ENCODE measurements at places on chromosomes 5 and 9.

- DNase-seq: no peak
Observed at GRCh38 chr5:80105698-80106439, 70.7 kb downstream of the THBS4 start.

DNA sequence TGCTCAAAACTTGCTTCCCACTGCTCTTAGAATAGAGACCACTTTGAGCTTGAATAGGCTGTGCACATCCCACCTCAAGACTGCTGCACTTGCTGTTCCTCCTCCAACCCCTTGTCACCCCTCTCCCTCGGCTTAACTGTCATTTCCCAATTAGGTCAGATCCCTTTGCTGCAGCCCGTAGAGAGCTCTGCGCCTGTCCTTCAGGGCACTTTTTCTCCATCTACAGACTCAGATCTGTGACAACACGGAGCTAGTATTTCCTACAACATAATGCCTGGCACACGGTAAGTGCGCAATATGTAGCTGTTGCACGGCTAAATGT, 485 bp upstream of the HABP4 start:
- DNase-seq: no peak

DNA sequence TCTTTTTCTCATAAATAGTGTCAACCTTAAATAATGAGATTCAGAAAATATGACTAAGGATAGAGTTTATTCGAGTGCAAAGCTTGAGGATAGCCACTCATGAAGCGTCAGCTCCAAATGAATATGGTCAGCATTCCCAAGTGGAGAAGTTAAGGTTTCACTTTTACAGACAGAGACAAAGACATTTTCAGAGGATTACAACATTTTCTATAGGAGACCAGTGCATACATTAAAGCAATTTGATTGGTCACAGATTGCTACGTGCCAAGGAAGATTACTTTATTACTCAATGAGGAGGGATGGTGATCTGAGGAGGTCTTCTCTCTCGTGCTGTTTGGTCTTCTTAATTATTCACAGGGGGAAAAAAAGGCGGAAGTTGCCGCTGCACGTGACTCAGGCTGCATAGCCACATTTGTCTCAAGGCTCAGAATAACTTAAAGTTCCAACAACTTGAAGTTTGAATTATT, 60.1 kb upstream of the SPATA31C2 start:
- DNase-seq: no peak

DNA sequence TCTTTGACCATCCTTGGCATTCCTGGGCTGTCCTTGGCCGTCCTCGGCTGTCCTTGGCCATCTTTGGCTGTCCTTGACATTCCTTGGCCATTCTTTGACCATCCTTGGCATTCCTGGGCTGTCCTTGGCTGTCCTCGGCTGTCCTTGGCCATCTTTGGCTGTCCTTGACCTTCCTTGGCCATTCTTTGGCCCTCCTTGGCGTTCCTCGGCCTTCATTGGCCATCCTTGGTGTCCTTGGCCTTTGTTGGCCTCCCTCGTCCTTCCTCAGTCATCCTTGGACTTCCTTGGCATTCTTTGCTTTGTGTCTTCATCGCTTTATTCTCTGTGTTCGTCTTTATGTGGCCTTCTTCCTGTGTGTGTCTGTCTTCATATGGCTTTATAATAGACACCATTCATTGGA, 20.7 kb downstream of the NDUFS6 start:
- no peak for DNase-seq

- DNase-seq: no peak
Observed at GRCh38 chr5:145544401-145544800, 290.7 kb downstream of the PRELID2 start.

- no peak for DNase-seq
Observed at GRCh38 chr5:154829181-154829588, 21.2 kb downstream of the FAXDC2 start.

DNA sequence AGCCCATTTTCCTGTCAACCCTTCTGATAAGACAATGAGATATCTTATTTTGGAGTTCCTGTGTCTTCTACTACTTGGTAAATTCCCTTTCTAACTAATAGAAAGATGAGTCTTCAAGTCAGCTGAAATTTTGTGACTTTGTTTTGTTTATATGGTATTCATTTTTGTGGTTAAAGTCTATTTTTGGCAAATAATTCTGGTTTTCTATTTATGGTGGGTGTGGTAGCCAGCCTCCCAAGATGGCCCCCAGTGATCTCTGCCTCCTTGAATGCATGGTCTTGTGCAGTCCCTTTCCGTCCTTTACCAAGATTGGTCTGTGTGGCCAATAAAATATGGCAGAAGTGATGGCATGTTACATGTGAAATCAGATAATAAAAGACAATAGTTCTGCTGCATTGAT, 91.5 kb downstream of the NR3C1 start:
- no peak for DNase-seq

DNA sequence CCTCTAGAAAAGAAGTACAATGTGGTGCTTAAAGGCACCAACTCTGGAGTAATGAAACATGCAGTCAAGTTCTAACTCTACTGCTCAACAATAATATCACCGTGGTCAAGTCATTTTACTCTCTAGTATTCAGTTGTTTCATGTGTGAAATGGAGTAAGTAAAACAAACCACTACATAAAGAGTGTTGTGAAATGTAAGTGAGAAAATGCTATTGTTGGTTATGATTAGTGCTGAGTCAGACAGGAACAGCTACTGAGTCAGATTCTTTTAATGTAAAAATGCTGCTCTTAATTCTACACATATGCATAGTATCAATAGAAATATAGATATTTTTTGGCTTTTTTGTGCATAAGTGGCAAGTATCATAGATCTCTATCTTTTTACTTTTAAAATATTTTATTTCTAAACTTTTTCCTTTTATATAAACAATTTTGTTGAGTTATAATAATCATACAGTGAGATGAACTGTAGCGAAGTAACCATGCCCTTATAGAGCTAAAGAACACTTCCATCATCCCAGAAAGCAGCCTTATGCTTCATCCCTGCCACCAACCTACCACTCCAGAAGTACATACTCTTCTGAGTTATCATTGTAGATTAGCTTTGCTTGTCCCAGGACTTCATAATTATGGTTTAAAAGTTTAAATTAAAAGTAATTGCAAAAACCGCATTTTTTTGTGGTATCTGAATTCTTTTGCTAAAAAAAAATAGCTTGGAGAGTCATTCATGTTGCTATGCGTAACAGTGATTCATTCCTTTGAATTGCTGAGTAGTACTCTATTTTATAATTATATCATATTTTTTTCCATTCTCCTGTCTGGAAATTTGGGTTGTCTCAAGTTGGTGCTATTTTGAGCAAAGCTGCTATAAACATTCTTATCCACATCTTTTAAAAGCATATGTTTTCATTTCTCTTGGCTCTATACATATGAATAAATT, 548.2 kb upstream of the CLINT1 start:
- DNase-seq: no peak

DNA sequence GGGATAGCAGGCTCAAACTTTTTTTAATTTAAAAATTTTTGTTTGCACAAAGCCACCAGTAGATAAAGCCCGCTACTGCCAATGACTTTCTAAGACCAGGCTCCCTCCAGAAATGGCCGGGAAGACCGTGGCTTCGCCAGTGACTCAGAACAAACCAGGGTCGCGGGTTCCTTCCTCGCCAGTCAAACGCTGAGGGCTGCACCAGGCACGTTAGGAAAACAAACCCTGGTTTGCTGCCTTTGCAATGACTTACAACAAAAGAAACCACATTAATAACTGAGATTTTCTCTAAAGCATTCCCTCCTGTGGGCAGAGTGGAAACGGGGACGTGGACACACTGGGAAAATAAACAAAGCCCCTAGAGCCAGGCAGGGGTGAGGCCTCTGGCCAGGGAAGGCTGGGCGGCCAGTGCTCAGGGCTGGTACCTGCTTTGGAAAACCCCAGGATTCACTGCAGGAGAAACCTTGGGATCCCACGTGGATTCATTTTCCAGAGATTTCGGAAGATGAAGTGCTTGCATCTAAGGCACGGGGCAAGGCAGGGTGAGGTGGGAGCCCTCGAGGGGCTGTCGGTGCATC, 3.8 kb downstream of the PRRX2 start:
- DNase-seq: no peak

DNA sequence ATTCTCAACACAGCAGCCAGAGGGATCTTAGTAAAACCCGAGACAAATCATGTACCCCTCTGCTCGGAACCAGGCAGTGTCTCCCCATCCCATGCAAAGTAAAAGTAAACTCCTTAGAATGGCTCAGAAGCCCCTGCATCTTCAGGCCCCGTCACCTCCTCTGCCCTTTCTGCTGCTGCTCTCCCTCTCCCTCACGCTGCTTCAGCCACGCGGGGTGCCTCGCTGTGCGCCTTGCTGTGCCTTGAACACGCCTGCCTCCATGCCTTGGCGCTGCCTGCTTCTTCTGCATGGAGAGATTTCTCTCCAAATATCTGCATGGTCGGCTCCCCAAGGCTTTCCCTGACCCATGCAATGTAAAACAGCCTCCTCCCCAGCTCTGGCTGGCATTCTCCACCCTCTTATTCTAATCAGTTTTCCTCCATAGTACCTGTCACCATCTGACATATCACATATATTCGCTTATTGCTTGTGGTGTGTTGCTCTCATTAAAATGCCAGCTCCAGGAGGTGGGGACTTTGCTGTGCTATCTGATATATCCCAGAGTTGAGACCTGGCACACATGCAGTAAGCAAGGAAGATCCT, 8.0 kb downstream of the GPRIN1 start:
- no peak for DNase-seq

- DNase-seq: peak; percentile 10
Observed at GRCh38 chr5:42951293-42951840, 88.8 kb downstream of the ANXA2R start.

GRCh38 chr9:12955510-12956163, 180.8 kb downstream of the LURAP1L start:
- no peak for DNase-seq

- no peak for DNase-seq
Observed at GRCh38 chr9:27784847-27785713, 211.8 kb upstream of the C9orf72 start.

- DNase-seq: no peak
Observed at GRCh38 chr5:122333564-122333963, 21.5 kb downstream of the SNCAIP start.

DNA sequence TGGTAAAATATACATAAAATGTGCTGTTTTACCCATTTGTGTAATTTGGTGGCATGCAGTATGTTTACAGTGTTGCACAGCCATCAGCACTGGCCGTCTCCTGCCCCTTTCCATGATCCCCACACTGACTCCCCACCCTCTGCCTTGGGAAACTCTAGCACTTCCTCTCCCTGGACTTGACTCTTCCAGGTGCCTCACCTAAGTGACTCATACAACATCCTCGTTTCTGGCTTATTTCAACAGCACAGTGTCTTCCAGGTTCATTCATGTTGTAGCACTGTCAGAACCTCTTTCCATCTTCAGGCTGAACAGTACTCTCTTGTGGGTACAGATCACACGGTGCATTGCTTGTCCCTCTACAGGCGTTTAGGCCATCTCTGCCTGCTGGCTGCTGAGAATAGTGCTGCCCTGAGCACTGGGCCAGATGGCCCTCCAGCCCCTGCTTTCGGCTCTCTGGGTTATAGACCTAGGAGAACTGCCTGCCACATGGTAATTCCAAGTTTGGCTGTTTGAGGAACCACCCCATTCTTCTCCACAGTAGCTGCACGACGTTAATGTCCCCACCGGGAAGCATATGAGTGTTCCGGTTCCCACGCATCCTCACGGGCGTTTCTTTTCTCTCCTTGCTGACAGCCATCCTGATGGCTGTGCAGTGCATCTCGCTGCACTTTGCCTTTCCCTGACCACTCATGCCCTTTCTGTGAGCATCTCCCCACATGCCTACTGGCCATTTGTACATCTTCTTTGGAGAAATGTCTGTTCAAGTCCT, 211.8 kb downstream of the FANCC start:
- no peak for DNase-seq

DNA sequence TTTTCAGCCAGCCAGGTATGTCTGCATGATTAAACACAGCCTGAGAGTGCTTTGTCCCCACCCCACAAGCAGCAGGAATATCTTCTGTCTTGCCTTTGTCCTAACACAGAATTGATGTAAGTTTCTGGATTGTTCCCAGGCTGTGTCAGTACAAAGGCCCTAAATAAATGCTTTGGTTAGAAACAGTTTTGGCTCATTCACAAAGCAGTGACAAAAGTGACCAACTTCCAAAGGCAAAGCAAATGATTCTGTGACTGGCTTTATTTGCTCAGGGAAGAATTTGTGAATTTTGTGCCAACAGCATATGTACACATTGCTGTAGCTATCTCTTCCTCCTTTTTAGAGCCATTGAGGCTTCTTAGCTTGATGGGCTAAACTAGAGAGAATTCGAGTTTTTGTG, 133.7 kb downstream of the PLPPR1 start:
- no peak for DNase-seq

GRCh38 chr5:168187614-168188013, 103.8 kb upstream of the WWC1 start:
- no peak for DNase-seq

DNA sequence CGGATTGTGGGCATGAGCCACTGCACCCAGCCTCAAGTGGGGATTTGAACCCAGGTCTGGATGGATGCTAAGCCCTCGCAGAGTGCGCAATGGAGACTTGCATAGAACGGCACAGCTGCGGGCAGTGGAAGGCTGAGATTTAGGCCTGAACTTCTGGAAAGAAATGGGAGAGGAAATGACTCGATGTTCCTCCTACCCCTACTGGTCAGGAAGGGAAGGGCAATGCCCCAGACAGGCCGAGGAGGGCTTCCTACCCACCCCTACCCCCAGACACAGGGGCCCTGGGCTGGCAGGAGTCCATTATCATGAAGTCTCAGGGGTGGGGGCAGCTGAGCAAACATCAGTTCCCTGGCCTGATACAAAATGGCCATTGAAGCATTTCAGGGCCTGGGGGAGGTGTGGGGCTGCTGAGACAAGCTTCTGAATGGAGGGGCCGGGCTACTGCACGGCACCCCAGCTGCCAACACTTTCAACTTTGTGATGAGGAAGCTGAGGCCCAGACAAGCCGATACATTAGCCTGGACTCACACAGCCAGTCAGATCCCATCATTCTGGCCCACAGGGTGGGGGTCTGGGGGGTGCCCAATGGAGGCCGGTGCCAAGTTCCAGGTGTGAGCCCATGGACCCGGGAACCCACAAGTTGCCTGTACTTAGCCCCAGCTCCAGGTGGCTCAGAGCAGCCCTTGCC, 13.5 kb upstream of the WDR38 start:
- DNase-seq: no peak

- peak; percentile 35 for DNase-seq
Observed at GRCh38 chr5:472076-472655, 29.2 kb downstream of the EXOC3 start.

- DNase-seq: no peak
Observed at GRCh38 chr5:16963821-16964220, 27.7 kb upstream of the MYO10 start.

DNA sequence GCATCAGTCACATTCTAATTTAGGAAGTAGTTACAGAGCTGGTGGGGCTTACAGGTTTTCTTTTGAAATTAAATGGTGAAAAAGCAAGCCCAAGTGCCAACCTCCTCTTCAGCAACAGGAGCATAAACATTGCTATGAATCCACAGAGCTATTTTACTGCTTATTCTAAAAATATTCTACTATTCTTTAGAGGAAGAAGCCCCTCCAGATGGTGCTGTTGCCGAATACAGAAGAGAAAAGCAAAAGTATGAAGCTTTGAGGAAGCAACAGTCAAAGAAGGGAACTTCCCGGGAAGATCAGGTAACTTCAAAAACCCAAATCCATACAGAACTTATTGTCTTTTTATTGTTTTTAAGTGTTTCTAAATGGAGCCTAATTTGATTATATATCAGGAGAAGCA, 202.8 kb downstream of the CWC27 start:
- DNase-seq: no peak

Data from head of caudate nucleus (tissue), 42 donors.